ENCODE measurements at places on chromosomes 1 and 21. TPM values are rescaled to one million over a fixed set of nuclear protein-coding genes. Genes with fewer than 3 reads are reported as not detected.

Gene ABCG1
- not detected for total RNA-seq

Gene RHEX
- not detected for total RNA-seq

Gene IL20
- not detected for total RNA-seq

Gene USP24
- total RNA-seq: 26.9 TPM

Gene LCE7A
- not detected for total RNA-seq

Gene LCE1D
- not detected for total RNA-seq

Gene SLAMF9
- not detected for total RNA-seq

Gene GPATCH2
- 5.7 TPM for total RNA-seq

Gene TENT5C
- 0.35 TPM for total RNA-seq

Gene NR1I3
- not detected for total RNA-seq

Gene CDCP2
- total RNA-seq: not detected

Gene LCE2B
- not detected for total RNA-seq
